Central memory CD4-positive, alpha-beta T cell (primary cell): ENCODE measurements at places on chromosomes 1 and 21.

GRCh38 chr21:46347203-46347550 is 23.2 kb downstream of the PCNT start:
- DNase-seq = no peak

- DNase-seq = no peak
Measured at GRCh38 chr1:154664331-154665002, 56.5 kb upstream of the ADAR start.

DNA sequence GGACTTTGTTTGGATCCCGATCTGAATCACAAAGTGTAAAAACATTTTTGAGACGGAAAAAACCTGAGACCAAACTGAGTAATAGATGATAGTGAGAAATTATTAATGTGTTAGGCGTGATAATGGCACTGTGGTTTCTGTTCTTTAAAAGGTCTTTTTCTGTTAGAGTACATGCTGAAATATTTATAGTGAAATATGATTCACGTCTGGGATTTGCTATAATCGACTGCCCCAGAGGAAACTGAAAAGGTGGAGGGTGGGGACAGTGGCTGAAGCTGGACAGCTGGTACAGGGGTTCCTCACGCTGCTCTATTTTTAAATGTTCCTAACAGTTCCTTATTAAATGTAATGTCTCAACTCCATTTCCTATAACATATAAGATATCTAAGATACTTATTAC is 11.2 kb downstream of the URB1 start:
- DNase-seq = no peak

DNA sequence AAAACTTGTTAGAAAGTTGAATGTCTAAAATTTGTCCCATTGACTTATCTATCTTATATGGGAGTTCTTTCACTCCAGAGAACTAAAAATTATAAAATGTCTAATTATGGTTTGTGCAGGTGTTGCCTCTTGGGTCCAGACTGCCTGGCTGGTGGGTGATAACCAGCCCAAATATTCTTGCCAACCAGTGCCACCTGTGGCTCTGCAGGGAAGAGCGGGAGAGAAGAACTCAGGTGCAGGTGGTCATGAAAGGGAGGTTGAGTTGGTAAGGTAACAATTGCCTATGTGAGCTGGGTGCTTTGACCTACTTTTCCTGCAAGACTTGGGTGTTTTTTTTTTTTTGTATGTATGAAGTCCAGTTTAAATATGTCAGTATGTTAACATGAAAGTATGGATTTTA is 10.2 kb downstream of the RPS6KC1 start:
- no peak for DNase-seq

GRCh38 chr1:5845376-5845775 is 146.8 kb downstream of the NPHP4 start:
- no peak for DNase-seq

GRCh38 chr1:153833171-153833570 is 58.0 kb downstream of the SLC27A3 start:
- DNase-seq = no peak

DNA sequence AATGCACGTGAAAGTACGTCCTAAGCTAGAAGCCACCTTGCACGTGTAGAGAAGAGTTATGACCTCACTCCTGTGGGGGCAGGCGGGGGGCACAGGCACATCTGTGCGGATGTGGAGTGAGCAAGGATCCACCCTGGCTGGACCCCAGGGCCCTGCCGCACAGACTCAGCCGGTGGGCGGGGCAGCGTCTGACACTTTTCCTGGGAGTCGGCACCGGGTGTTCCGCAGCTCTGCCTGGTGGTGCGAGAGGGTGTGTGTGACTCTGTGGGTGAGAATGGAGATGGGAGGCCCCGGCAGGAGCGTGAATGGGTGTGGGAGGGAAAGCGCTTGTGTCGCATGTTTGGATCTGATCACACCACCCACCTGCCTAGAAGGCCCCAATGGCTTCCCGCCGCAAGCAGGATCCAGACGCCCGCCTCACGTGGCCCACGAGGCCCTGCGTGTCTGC is 29.5 kb downstream of the RAP1GAP start:
- no peak for DNase-seq

GRCh38 chr1:8116894-8117264 is 90.8 kb upstream of the ERRFI1 start:
- no peak for DNase-seq

GRCh38 chr1:91741301-91741700 is 144.7 kb downstream of the TGFBR3 start:
- no peak for DNase-seq

DNA sequence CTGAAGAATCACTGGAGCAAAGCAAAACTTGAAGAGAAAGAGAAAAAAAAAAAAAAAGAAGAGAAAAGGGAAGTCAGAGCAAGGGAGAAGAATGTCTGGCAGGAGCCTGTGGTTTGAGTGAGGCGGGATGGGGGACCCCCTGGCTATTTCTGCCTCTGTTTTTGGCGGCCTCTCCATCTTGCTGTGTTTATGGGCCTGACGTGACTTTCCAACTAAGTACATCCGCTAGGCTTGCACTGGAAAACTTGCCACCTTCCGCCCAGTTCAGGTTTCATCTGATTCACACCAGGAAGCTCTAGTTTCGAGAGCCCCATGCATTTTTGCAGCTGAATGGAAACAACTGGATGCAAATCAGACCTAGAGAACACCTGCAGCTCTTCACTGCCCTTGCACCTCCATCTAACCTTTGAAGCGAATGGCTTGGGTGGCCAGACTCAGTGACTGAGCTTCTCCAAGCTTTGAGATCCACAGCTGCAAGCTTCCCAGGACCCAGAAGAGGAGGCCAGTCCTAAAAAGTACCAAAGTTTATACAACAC is 28.0 kb downstream of the TBX15 start:
- no peak for DNase-seq

- no peak for DNase-seq
Measured at GRCh38 chr1:38474738-38475623, 384.6 kb downstream of the RRAGC start.

- DNase-seq = no peak
Measured at GRCh38 chr1:108114033-108114599, 86.0 kb downstream of the SLC25A24 start.

DNA sequence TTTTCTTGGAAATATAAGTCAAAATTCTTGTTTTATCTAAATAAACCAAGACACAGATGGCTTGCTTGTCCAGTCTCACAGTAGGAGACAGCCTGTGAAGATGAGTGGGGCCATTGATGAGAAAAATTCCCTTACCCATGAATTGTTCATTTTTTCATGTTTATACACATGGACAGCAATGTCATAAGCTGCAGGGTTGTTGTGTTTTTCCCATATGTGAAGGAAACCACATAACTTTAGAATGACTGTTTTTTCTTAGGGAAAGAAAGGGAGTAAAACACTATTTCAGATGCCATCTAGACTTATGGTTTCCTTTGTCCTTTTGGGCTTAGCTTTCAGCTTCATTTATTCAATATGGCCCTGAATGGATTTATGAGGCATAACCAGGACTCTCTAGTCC is 622.5 kb upstream of the NR5A2 start:
- DNase-seq = no peak

- no peak for DNase-seq
Measured at GRCh38 chr1:37482796-37483744, 8.7 kb downstream of the ZC3H12A start.

GRCh38 chr1:67407498-67407897 is 22.7 kb downstream of the SERBP1 start:
- DNase-seq = no peak

DNA sequence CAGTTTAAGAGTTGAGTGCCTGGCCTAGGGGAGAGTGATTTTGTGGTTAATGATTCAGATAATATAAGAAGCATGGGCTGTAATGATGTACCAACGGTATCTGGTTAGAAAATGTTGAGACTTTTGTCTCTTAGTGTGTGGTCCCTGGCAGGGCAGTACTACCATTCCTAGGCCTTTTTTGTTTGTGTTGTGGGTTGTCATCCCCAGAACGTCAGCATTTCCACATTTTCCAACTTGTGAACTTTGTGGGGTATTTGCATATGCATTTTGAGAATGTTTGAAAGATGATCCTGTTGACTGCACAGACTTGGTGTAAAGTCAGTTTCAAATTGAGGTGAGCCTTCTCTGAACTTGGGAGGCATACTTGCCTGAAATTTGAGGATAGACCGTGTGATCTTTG is 11.4 kb downstream of the NEK7 start:
- no peak for DNase-seq

GRCh38 chr1:98296681-98297080 is 364.8 kb upstream of the SNX7 start:
- no peak for DNase-seq

- DNase-seq = no peak
Measured at GRCh38 chr1:47918257-47918867, 78.8 kb downstream of the TRABD2B start.

GRCh38 chr1:77010937-77011336 is 143.7 kb downstream of the ST6GALNAC5 start:
- no peak for DNase-seq

GRCh38 chr21:33411949-33412430 is 8.8 kb downstream of the IFNGR2 start:
- DNase-seq = no peak

DNA sequence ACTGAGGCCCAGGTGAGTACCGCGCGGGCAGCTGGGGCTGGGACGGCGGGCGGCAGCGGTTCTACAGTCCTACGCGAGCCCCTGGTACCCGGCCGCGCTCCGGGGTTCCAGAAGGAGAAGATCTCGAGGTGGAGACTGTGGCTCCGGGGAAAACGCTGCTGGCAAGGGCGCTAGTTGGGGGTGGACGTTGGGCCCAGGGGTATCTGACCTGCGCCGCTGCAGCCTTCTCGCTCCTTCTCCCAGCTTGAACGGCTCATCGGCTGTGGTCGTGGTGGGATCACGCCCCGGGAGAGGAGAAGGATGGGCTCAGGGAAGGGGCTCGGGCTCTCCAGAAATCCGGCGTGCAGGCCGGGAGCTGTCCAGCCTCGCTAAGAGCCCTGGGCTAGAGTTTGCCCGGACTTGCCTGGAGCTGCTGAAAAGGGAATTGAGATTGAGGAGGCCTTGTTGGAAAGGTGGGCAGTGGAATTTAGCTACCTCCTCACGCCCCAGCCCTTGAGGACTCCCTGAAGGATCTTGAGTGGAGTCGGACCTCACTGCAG is 1.1 kb upstream of the POU3F1 start:
- DNase-seq = no peak

- no peak for DNase-seq
Measured at GRCh38 chr1:69967245-69967766, 238.1 kb downstream of the LRRC40 start.

DNA sequence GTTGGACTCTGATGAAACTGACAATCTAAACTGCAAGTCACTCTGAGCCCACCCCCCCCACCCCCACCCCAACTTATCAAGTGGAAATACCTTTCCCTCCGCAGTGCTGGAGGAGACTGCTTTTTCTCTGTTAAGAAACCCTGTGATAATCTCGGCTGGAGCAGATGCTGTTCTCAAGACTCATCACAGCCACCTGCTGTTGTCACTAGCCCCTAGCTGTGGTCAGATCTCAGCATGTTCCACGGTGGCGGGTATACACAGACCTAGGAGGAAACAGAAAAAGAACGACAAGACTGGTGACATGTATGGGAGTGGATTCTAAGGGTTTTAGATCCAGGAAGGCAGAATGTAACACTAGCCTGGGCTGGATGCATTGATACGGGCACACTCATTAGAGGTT is 2.3 kb downstream of the ACTL8 start:
- DNase-seq = no peak

DNA sequence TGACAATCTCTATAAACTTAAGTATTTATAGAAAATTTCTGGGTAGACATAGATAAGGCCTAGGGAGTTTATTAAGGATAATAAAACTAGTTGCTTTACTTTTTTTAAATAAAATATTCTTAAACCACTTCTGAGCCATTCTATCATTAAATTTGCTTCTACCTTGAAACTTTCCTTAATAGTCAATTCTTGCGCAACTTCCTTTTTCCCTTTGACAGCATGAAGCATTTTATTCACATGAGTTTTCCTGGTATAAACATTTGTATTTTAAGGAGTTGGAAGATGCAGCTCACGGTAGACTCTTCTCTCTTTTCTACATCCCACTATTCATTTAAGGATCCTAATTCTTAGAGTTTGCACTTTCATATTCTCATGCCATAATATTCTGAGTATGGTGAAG is 75.8 kb upstream of the DPH5 start:
- no peak for DNase-seq

DNA sequence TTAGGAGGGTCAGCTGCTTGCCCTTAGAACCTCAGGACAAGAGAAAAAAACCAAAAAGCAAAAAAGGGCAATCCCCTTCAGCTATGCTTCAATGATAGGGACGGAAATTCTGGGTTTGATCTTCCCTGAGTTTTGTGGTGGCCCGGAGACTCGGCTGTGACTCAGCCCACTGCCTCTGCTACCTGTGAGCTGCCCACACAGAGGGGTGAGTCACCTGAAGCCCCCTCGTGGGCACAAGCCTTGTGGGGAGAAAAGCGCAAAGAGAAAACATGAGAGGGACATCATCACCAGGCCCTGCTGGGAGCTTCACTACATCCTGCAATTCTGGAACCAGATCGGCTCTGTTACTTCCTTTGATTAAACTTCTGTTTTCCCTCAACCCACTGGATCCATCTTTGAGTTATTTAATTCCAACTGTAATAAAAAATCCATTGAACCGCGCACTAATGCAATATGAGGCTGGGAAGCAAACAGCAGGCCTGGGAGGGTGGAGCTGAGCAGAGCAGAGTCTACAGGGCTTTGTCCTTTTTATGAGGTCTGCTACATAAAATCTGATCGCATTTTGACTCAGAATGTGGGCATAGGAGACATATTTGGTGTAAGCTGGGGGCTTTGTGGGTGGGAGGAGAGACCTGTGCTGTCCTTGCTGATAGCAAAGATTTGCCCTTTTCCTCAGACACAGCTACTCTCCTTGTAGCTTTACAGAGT is 58.7 kb upstream of the STUM start:
- no peak for DNase-seq

GRCh38 chr1:63405021-63405420 is 37.6 kb downstream of the ALG6 start:
- DNase-seq = no peak

DNA sequence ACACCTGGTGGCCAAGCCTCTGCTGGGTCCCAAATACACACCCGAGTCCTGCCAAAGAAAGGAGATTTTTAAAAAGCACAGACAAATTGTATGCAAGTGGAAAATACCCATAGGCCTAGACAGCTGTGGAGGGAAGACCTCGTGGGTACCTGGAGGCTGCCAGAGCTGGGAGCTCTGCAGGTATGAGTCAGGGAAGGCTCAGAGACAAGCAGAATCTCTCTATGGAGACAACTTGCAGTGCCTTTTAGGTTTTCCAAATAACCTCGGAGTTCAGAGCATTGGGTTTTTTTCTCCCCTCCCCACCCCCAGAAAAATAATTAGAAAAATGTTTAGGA is 127.7 kb downstream of the EDEM3 start:
- no peak for DNase-seq

DNA sequence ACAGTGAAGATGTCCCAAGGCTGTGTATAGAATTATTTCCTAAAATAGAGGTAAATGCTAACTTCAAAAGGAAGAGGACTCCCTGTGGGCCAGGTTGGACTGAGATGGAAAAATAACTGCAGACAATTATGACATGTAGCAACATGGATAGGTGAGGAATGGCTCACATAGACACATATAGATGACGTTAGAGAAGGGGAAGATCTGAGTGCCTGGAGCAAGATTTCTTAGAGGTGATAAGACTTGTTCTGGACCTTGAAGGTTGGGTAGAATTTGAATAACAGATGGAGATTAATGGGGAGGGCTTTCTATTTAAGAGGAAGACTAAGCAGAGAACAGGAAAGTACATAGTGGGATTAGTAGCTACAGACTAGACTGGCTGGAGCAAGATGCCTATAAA is 76.9 kb downstream of the C1orf21 start:
- no peak for DNase-seq

- DNase-seq = no peak
Measured at GRCh38 chr1:56330391-56331026, 248.9 kb downstream of the PLPP3 start.
